PC-9 (cell line): ENCODE measurements at places on chromosomes 3 and 15. TPM values are rescaled to one million over a fixed set of nuclear protein-coding genes. Genes with fewer than 3 reads are reported as not detected.

BTLA gene
- total RNA-seq = not detected in 2 replicates

- 0 out of 2 replicates have a peak, but pooled peaks cover 6% of the 10 kb centered on the region for H3K36me3 ChIP-seq
- no peak overlapping the region for H3K4me3 ChIP-seq
- no peaks in the 10 kb centered on the region for H3K27me3 ChIP-seq
- no peak overlapping the region for H3K27ac ChIP-seq
- DNase-seq = no peak
Measured at GRCh38 chr3:142467768-142468167, 19.9 kb upstream of the XRN1 start.

DNA sequence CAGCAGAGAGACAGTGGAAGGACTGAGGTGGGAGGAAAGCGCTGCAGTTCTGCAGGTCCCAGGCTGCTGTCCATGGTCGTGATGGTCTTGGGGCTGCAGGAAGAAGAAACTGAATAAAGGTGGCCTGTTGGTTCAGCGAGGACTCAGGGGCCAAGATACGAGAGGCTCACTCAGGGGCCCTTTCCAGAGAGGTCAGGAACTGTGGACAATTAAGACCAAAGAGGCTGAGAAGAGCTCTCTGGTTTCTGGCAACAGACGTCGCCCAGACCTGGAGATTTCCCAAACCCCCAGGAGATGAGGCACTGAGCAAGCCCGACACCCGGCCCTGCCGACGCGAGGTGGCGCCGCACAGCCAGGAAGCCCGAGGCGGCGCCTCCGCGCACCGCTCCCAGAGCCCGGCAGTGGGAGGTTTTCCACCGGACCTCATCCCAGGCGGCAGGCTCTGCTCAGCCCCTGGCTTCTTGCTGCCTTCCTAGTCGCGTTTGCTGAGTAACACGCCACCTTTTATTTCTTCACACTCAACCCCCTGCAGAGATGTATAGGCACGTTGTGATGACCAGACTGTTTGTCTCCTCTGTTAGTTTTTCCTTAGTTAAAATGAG is 56.4 kb upstream of the ARRDC4 start:
- H3K27me3 ChIP-seq = peaks cover 63% of the 10 kb centered on the region
- no peaks in the 10 kb centered on the region for H3K4me1 ChIP-seq
- no peak overlapping the region for H3K4me3 ChIP-seq
- DNase-seq = peak; percentile 56
- no peak overlapping the region for H3K27ac ChIP-seq
- no peaks in the 10 kb centered on the region for H3K36me3 ChIP-seq

DNA sequence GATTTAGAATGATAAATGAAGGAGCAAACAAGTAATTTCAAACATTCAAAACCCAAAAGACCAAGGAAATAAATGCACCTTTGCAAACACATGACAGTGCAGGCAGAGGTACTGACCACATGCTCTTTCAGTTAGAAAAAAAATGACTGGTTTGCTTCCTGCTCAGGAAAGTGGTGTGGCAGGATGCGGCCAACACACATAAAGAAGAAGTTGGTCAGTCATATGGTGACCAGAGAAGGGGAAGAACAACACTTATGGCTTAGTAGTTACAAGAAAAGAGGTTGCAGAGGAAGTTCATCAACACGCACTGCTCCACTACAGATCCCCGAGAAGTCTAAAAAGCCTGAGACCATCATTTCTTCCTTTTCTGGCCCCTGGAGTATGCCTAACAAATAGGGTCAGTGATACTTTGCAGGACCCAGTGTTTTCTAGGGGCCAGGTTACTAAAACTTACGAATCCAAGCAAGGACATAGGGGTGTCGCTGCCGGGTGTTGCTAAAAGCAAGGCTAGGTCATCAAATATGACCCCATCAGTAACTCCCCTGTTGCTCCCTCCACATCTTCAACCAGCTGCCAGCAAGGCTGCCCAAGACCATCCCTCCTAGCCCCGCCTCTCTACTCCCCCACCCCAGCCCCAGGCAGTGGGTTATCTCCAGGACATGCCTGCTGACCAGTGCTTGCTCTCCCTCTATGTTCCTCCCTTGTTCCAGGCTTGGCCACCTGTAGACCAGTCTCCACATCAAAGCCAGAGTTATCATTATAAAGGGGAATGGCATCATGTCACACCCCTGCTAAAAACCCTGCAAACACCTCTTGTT is 11.2 kb downstream of the ATP8B4 start:
- no peaks in the 10 kb centered on the region for H3K36me3 ChIP-seq
- no peaks in the 10 kb centered on the region for H3K27me3 ChIP-seq
- no peak overlapping the region for H3K27ac ChIP-seq
- DNase-seq = no peak
